HuH-7.5 (cell line): ENCODE measurements at places on chromosomes 5 and 9.
A peak's percentile ranks its signal among the peaks of the same experiment; 100 is the strongest.

- DNase-seq: no peak
Measured at GRCh38 chr9:113425072-113425471, 14.5 kb downstream of the C9orf43 start.

DNA sequence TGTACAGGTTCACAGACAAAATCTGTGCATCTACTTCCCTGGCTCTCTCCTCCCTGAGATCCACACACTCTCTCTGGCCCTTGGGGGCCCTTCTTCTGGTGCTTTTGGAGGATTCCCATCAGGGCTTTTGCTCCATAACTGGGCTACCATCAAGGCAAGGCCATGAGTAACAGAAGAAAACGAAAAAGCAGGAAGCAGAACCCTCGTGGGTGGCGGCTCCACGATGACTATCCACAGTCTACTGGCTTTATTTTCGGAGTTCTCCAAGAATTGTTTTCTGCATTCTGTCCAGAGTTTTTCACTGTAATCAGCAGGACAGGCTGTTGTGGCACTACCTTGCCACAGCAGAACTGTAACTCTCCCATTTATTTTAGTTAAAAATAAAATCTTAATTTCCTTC, 19.9 kb downstream of the PNPLA7 start:
- no peak for DNase-seq

DNA sequence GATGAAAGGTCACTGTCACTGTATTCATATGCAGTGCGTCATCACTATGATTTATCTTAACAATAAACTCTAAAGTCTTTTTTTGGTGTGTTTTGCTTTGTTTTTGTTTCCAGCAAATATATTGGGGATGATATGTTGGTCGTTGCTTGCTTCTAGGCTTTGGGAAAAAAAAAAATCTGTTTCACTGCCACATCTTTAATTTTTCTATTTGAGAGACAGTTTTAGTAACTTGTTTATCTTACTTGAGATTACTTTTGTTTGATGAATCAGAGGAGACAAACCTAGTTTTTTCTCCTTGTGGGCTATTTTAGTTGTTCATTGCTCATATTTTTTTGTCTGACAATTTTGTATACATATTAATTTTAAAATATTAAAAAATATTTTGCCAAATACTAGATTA, 19.4 kb downstream of the CWC27 start:
- no peak for DNase-seq

- DNase-seq: no peak
Measured at GRCh38 chr5:82749461-82749820, 327.8 kb downstream of the TMEM167A start.

- DNase-seq: no peak
Measured at GRCh38 chr9:133124123-133124906, 3.3 kb upstream of the RALGDS start.

- DNase-seq: no peak
Measured at GRCh38 chr9:83130541-83130940, 67.6 kb upstream of the RASEF start.

- no peak for DNase-seq
Measured at GRCh38 chr5:58919833-58920232, 337.0 kb downstream of the RAB3C start.

DNA sequence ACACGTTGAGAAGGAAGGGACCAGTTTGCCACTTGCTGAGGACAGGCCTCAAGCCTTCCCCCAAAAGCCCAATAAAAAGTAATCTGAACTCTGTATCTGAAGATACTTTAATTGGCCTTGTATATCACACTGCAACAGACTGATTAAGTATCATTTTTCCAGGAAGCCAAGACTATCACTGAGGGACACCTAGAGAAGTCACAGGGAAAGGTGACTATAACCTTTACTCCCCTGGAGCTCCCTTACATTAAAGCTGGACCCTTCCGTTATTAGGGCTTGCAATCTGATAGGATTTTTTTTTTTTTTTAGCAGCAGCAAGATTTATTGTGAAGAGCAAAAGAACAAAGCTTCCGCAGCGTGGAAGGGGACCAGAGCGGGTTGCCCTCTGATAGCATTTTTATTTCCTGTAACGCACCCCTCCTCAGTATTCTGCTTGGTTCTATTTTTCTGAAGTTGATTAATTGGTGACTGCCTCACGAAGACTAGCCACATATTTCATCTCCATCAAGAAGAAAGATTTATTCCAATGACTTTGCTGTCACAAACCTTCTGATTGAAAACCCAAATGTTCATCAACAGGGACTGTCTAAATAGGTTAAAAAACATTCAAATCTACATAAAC, 2.7 kb downstream of the CDC14B start:
- DNase-seq: no peak

- DNase-seq: no peak
Measured at GRCh38 chr9:116646661-116647514, 40.2 kb upstream of the TRIM32 start.

DNA sequence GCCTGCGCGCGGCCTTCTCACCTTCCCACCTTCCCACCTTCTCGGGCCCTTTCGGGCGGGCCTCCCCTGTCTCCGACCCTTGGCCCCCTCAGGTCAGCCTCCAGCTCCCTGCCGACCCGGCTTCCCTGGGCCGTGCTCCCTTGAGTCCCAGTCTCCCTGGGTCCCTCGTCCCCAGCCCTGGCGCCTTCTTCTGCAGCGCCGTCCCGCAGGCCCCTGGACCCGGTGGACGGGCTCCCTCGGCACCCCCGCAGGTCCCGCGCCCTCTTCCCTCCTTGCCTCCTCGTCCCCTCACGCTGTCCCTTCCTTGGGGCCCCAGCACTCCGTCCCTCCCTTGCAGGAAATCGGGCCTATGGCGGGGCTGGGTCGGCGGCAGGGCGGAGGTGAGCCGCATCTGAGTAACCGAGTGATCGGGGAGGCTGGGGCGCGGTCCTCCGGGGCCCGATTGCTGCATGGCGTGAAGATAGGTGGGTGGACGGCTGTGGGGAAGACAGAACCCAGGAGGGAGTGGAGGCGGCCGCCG, 7.6 kb downstream of the ARPC5L start:
- DNase-seq: peak; percentile 52

- no peak for DNase-seq
Measured at GRCh38 chr5:98193921-98194760, 579.3 kb upstream of the RGMB start.

DNA sequence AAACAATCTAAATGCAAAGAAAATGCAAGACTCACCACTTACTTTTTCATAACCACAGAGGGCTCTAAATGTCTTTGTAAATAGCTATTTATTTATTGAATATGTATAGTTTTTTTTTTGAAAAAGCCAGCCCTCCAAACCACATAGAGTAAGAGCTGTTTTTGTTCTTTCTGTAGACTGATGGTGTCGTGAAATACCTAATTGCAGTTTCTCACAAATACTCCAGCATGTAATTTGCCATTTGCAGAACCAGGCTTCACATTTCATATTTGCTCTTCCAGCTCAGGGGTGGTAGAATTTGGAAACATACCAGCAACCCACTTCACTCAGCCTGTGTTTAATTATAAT, 159.8 kb downstream of the TMC1 start:
- DNase-seq: no peak

DNA sequence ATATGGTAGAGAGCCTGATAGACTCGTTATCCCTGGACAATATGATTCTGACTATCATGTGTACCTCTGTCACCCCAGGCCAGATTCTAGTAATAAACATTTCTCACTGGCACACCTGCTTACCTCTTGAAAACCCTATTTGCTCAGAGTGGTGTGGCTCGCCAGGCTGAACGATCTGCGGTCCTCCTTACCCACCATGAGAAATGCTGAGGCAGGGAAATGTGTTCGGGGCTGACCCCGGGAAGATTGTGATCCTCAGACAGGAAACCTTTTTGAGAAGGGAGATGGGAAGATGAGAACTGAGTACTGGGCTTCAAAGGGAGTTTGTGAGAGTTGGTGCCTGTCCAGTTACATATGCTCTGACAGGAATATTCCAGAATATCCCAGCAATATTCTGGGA, 10.7 kb upstream of the PRXL2C start:
- no peak for DNase-seq

DNA sequence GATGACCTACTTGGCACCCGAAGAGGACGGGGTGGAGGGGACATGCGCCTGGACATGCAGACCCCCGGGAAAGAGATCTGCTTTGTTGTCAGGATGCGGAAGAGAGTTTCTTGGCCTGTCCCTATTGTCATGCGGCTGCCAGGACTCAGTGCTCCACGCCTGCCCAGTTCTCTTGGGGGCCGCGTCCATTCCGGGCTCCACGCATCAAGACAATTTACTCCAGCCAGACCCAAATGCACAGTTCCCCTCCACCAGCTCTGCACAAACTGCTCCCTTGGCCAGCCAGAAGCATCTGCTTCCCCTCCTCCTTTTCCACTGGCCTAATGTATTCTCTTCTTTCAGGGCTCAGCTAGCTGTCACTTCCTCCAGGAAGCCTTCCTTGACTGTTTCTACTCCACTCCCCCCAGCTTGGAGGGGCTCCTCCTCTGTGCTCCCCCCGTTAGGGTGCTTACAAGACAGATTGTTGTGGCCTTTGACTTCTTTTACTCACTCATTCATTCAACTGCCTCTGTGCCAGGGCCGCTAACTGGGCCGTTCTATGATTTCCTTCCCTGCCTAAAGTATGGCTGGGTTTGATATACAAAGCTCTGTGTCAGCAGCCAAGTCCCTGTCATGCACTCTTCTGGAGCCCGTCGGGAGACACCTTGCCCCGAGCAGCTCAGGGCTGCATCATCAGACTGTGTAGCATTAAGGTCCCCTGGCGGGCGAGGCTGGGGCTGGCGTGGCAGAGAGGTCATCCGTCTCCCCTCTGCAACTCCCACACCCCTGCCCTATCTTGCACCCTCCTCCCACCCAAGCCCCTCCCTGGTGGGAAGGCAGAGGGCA, 6.6 kb downstream of the FIBCD1 start:
- DNase-seq: no peak

GRCh38 chr5:999032-999501, 9.5 kb upstream of the NKD2 start:
- DNase-seq: no peak

DNA sequence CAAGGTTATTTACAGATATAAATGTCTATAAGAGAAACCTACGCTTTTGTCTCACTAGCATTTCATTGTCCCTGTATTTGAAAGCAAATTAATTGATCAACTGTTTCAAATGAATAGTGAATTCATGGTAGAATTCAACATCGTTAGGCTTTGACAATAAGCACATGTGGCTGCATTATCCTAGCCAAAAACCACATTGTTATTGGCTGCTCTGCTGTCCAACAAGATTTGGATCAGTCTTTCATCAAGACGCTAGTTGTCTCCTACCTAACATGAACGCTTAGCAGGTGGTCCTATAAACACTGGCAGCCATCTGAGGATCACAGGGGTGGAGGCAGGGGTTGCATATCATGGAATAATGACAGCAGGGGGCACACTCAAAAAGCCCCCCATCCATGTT, 455.0 kb downstream of the CTNND2 start:
- no peak for DNase-seq

- no peak for DNase-seq
Measured at GRCh38 chr9:37004424-37004935, 29.6 kb downstream of the PAX5 start.

- no peak for DNase-seq
Measured at GRCh38 chr9:34522091-34522887, 501 bp downstream of the ENHO start.

- no peak for DNase-seq
Measured at GRCh38 chr5:100469767-100470166, 65.4 kb upstream of the FAM174A start.

DNA sequence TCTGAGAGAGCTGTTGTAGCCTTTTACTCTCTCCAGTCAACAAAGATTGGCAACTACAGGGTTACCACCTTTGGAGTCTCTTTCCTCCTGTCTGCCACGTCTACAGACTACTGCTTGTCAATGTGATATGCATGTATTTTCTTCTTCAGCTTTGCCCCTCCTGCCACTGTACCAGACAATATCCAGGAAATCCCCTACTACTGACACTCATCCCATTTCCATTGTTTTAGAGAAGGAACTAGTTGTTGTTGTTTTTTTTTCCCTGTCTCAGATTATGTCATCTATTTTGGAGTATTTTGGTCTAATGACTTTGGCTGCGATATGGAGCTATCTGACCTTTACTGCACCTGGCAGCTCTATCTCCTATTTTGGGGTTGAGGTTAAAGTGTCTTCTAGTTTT, 50.1 kb upstream of the MACIR start:
- no peak for DNase-seq

- DNase-seq: no peak
Measured at GRCh38 chr9:16625811-16626210, 244.7 kb downstream of the BNC2 start.

- no peak for DNase-seq
Measured at GRCh38 chr5:156764176-156764971, 85.7 kb upstream of the PPP1R2B start.

DNA sequence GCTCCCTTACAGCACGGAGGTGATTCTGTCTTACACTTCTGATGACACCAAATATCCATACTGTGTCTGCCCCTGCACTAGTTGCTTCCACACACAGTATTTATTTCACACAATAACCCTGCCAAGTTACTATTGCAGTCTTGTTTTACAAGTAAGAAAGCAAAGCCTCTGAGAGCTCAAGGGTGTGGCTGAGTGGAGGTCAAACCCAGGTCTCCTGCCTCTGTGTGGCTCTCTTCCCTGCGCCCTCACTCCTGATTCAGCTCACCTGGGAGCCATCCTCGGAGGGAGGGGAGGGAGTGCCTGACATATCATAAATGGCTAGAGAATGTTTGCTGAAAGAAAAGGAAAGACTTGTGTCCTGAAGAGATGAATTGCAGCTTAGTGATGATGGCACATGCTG, 41.0 kb downstream of the MVB12B start:
- DNase-seq: no peak

- no peak for DNase-seq
Measured at GRCh38 chr9:6901180-6901579, 143.4 kb downstream of the KDM4C start.

- DNase-seq: no peak
Measured at GRCh38 chr5:160377651-160378050, 7.2 kb upstream of the C1QTNF2 start.

GRCh38 chr9:122940454-122940748, 419 bp upstream of the RABGAP1 start:
- no peak for DNase-seq

DNA sequence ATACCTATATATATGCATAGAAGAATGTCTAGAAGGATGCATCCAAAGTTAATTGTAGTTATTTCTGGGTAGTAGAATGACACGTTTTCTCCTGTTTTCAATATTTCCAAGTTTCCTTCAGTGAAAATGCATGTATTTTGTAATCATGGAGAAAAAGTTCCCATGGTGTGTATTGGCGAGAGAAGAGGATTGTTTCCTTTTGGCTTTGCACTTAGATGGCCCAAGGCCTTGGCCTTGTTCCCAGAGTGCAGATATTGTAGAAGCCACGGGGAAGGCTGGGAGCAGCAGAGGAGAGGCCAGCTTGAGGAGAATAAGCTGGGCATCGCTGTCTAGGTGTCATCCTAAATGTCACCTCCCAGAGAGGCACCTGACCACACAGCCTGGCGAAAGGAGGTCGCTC, 44.0 kb downstream of the IRF1 start:
- no peak for DNase-seq
